ENCODE measurements at places on chromosomes 5 and 9.

DNA sequence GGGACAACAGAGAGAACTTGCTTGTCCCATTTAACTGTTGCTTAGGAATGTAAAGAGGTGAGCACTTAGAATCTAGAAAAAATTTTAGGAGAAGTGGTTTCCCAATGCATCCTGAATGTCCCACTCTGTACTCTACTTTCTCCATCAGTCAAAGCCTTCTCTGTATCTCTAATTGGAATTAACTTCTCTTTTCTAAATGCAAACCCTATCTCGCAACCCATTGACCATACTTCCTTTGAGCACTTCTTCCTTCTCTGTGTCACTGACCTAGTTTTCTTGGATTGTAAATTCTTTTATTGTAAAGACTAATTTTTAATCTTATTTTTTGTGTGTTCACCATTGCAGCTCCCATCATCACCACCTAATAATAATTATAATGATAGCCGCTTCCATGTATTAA lies 33.3 kb downstream of the ADRB2 start:
- no peak for DNase-seq

- no peak for DNase-seq
These were observed 35.9 kb upstream of the TAF1L start for GRCh38 chr9:32671333-32671732.

- no peak for DNase-seq
These were observed 118.7 kb upstream of the CD180 start for GRCh38 chr5:67315082-67315989.

- DNase-seq, result no peak
These were observed 27.1 kb downstream of the RASGRF2 start for GRCh38 chr5:80987078-80987766.

- DNase-seq, result peak; percentile 17
These were observed at the start of gene CDH10 for GRCh38 chr5:24644761-24645160. Gene CDH10, minus strand, starts transcription at chr5:24644978. Its CDS starts 51,488 bp downstream, at chr5:24593490.

Data from NCI-H1417 (cell line).